Coronary artery (tissue), 2 donors: ENCODE measurements at places on chromosomes 4 and X.

DNA sequence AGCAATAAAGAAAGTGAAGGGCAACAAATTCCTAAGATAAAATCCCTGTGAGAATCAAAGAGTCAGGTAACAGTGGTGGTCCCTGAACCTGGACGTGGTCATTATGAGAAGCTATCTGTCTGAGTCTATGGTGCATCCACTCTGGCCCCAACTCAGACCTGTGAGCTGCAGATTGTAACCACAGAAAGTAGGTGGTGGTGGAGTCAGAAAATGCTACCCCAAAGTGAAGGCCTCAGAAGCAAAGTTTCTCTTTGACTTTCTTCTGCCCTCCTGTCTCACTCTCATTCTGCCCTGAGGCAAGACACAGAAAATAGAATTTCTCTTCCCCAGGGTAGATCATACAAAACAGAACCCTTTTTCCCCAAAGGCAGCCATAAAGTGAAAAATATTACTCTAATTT, 84.1 kb upstream of the NEIL3 start:
- DNase-seq = no peak

- no peak for DNase-seq
These were observed 454.6 kb downstream of the MAGEB5 start for GRCh38 chrX:26670521-26670920.

DNA sequence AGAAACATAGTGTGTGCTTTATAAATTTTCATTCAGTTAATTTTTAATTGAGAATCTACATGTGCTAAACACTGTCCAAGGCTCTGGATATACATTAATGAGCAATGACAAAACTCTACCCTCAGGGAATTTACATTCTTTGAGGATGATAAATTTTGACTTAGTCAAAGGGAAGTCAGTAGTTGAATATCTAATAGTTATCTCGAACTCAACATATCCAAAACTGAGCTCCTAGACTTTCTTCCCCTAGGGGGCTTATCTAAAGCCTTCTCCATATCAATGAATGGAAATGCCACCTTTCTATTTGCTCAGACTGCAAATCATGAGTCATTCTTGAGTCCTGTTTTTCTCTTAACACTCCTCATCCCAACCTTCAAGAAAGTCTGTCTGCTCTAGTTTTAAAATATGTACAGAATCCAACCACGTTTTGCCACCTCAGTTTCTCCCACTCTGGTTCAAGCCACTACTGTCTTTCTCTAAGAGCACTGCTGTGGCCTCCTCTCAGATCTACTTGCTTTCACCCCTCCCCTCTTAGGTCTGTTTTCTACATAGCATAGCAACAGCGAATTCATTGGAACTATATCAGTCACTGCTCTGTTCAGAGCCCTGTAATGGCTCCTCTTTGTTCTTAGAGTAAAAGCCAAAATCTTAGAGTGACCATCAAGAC, 9.5 kb downstream of the PARM1 start:
- DNase-seq = no peak

- DNase-seq = no peak
These were observed 134.1 kb upstream of the FAT1 start for GRCh38 chr4:186857793-186858192.

DNA sequence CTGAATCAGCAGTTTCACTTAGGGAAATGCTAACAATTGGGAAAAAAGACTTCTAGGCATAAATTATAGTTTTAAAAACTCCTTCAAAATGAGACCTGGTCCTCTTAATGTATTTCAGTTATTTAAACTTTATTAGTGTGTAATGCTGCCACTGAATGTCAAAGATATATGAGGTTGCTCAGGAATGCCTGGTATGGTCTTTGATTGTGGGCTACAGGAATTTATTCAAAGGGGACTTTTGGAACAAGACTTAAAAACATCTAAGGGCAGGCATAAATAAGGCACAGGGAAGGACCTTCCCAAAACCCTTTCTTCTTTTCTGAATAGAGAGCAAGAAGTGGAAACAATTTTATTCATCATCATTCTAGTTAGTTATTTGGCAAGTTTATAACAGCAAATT, 439.1 kb downstream of the TLL1 start:
- no peak for DNase-seq
